ENCODE measurements at places on chromosomes 1 and 21. TPM values are rescaled to one million over a fixed set of nuclear protein-coding genes. Genes with fewer than 3 reads are reported as not detected.
A peak's percentile ranks its signal among the peaks of the same experiment; 100 is the strongest.

DNA sequence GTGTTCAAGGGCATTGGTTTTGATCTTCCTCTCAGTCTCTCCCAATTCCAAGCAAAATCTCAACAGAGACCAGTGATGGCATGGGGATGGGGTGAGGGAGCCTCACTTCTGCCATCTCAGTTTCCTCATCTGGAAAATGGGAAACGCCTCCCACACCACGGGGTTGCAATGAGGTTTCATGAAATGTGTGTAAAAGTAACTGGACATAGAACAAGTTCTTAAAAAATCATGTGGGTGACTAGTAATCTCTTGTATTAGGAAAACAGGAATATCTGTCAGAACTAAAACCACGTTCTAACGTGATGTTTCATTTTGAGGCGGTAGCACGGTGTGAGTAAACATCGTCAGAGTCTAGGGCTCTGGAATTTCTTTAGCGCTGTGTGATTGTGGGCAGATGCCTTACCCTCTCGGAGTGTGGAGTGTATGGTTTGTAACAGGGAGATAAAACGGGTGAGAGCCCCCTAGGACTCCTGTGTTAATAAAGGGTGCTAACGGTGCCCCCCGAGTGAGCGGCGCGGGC is 55.5 kb upstream of the DNAJC6 start:
- peak overlapping the region; percentile 79 for H3K27ac ChIP-seq
- no peaks in the 10 kb centered on the region for H3K36me3 ChIP-seq
- H3K4me3 ChIP-seq, result peak overlapping the region; percentile 64
- H3K27me3 ChIP-seq, result no peaks in the 10 kb centered on the region
- H3K4me1 ChIP-seq, result peaks cover 5% of the 10 kb centered on the region

DNA sequence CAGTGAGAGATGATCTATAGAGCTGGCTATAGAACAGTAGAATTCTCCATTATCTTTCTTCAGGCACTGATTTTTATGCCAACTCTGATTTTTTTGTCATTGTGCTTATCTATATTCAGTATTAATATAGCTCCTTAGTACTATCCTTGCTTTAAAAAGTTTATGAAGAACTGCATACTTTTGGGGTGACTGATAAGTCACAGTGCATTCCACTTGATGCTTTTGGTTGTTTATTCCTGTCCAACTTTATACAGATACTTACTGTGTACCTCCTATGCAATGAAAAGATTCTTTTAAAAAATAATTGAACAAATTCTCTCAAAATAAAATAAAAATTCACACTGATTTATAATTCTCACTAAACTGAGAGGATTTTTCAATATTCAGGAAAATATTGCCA is 71.6 kb downstream of the COL24A1 start:
- H3K4me3 ChIP-seq, result no peak overlapping the region
- no peaks in the 10 kb centered on the region for H3K4me1 ChIP-seq

Gene GJC2
- total RNA-seq, result 1.1 TPM

Gene RPTN
- not detected for total RNA-seq

DNA sequence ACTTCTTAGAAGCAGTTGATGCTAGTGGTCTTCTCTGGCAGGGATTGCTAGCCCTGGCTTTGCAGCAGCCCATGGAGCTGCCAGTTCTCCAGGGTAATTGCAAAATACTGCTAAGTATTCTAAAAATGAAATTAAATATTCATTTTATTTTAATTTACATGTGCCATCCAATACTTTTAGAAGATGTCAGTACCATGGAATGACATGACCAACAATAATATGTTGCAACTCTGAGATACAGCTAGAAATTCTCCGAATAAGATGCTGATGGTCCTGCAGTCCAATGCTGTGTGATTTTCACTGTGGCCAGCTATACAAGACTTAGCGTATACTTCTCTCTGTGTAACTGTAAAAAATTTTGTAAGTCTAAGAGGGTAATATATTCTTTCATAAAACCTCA is 20.0 kb upstream of the WARS2 start:
- H3K36me3 ChIP-seq, result no peaks in the 10 kb centered on the region
- no peak for DNase-seq
- H3K4me3 ChIP-seq, result no peak overlapping the region

Gene KCND3
- total RNA-seq, result 4.9 TPM

Gene GBP5
- 4.5 TPM for total RNA-seq

DNA sequence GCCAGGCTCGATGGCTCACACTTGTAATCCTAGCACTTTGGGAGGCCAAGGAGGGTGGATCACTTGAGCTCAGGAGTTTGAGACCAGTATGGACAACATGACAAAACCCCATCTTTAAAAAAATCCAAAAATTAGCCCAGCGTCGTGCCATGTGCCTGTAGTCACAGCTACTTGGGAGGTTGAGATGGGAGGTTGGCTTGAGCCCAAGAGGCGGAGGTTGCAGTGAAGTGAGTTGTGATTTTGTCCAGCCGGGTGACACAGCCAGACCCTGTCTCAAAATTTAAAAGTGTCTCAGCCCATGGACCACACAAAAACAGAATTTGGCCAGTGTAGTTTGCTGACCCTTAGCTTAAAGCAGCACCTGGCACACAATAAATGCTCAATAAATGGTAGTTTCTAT is 11.3 kb upstream of the TACSTD2 start:
- no peaks in the 10 kb centered on the region for H3K36me3 ChIP-seq
- no peak overlapping the region for H3K4me3 ChIP-seq
- H3K27ac ChIP-seq, result no peak overlapping the region
- DNase-seq, result no peak
- peaks cover 31% of the 10 kb centered on the region for H3K4me1 ChIP-seq
- H3K27me3 ChIP-seq, result no peaks in the 10 kb centered on the region

GRCh38 chr1:183097438-183098051 is 74.3 kb downstream of the LAMC1 start:
- no peak overlapping the region for H3K27ac ChIP-seq
- H3K27me3 ChIP-seq, result no peaks in the 10 kb centered on the region
- H3K36me3 ChIP-seq, result no peaks in the 10 kb centered on the region
- H3K4me1 ChIP-seq, result peaks cover 21% of the 10 kb centered on the region

Gene C1orf94
- not detected for total RNA-seq

- DNase-seq, result no peak
- no peaks in the 10 kb centered on the region for H3K36me3 ChIP-seq
- peaks cover 10% of the 10 kb centered on the region for H3K4me1 ChIP-seq
- H3K4me3 ChIP-seq, result no peak overlapping the region
- H3K27ac ChIP-seq, result no peak overlapping the region
- no peaks in the 10 kb centered on the region for H3K27me3 ChIP-seq
Measured at GRCh38 chr1:92748138-92748537, 36.8 kb downstream of the EVI5 start.

DNA sequence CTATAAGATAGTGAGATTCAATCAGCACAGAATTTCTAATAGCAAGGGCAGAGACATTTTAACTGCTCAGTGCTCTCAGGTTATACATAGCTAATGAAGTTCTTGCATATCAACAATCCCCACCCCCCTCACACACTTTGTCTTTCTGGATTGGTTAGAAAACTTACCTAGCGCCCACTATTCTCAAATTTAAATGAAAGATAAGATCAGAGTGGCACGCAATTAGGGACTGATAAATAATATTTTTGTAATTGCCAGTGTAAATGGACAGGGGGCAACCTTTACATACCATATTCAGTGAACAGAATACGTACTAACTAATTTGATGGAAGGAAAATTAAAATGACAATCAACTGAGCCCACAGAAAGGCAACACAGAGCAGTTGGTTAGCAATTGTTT is 11.7 kb downstream of the SELL start:
- H3K27ac ChIP-seq, result no peak overlapping the region
- H3K4me3 ChIP-seq, result no peak overlapping the region
- H3K27me3 ChIP-seq, result no peaks in the 10 kb centered on the region
- no peaks in the 10 kb centered on the region for H3K4me1 ChIP-seq
- no peaks in the 10 kb centered on the region for H3K36me3 ChIP-seq

- H3K4me1 ChIP-seq, result no peaks in the 10 kb centered on the region
- H3K27ac ChIP-seq, result no peak overlapping the region
- DNase-seq, result no peak
- no peak overlapping the region for H3K4me3 ChIP-seq
Measured at GRCh38 chr1:102050556-102050955, 53.8 kb upstream of the OLFM3 start.

GRCh38 chr1:10494754-10495474 is 20.2 kb downstream of the PEX14 start:
- H3K36me3 ChIP-seq, result no peaks in the 10 kb centered on the region
- no peak overlapping the region for H3K27ac ChIP-seq
- peaks cover 5% of the 10 kb centered on the region for H3K4me1 ChIP-seq
- H3K27me3 ChIP-seq, result no peaks in the 10 kb centered on the region
- DNase-seq, result peak; percentile 80

DNA sequence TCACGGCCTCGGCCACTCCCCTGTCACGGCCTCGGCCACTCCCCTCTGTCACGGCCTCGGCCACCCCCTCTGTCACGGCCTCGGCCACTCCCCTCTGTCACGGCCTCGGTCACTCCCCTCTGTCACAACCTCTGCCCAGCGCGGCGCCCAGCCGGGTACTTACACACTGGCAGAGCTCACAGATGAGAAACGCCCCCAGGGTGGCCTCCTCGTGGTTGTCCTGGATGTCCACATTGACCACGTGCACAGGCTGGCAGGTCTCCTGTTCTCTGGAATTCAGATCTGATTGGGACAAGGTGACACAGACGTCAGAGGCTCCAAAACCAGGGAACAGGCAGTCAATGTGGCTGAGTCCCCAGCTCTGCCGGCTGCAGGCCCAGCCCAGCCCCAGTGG is 3.3 kb upstream of the TMEM240 start:
- no peak overlapping the region for H3K4me3 ChIP-seq
- H3K36me3 ChIP-seq, result peaks cover 3% of the 10 kb centered on the region
- no peaks in the 10 kb centered on the region for H3K27me3 ChIP-seq
- DNase-seq, result peak; percentile 97
- peaks cover 19% of the 10 kb centered on the region for H3K4me1 ChIP-seq
- H3K27ac ChIP-seq, result peak overlapping the region; percentile 69

Gene SHISAL2A
- 0.50 TPM for total RNA-seq

Gene GPR37L1
- total RNA-seq, result 0.49 TPM

GRCh38 chr1:62424411-62424810 is 12.4 kb upstream of the USP1 start:
- H3K27me3 ChIP-seq, result no peaks in the 10 kb centered on the region
- H3K27ac ChIP-seq, result no peak overlapping the region
- no peaks in the 10 kb centered on the region for H3K4me1 ChIP-seq
- no peaks in the 10 kb centered on the region for H3K36me3 ChIP-seq
- no peak for DNase-seq

- no peak for DNase-seq
- no peaks in the 10 kb centered on the region for H3K27me3 ChIP-seq
- H3K27ac ChIP-seq, result no peak overlapping the region
- H3K36me3 ChIP-seq, result no peaks in the 10 kb centered on the region
- peaks cover 51% of the 10 kb centered on the region for H3K4me1 ChIP-seq
Measured at GRCh38 chr1:229554886-229555621, 3.5 kb downstream of the ABCB10 start.

GRCh38 chr1:17877896-17878295 is 122.8 kb downstream of the ACTL8 start:
- no peaks in the 10 kb centered on the region for H3K4me1 ChIP-seq
- H3K27ac ChIP-seq, result no peak overlapping the region
- no peak overlapping the region for H3K4me3 ChIP-seq
- H3K27me3 ChIP-seq, result no peaks in the 10 kb centered on the region
- H3K36me3 ChIP-seq, result no peaks in the 10 kb centered on the region
- DNase-seq, result no peak

Gene FAM131C
- 4.2 TPM for total RNA-seq

DNA sequence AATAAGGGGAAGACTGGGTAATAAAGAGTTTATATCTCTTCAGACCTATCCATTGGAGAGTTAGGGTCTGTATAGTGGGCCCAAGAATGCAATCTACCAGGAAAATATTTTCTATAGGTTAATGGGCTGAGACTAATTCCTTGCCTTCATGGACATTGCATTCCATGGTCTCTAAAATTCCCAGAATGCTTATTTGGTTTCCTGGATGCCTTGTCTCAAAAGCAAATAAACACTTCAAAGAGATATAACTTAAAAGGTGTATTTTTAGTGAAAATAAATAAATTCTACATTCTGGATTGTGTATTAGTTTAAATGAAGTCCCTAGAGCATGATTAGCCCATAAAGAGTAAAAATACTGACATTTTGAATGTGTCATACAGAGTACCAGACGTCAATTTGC is 550.1 kb upstream of the PKN2 start:
- H3K4me3 ChIP-seq, result no peak overlapping the region
- no peak overlapping the region for H3K27ac ChIP-seq
- no peaks in the 10 kb centered on the region for H3K36me3 ChIP-seq
- DNase-seq, result no peak
- no peaks in the 10 kb centered on the region for H3K4me1 ChIP-seq
- H3K27me3 ChIP-seq, result no peaks in the 10 kb centered on the region

- H3K4me3 ChIP-seq, result peak overlapping the region; percentile 26
- DNase-seq, result peak; percentile 24
- no peaks in the 10 kb centered on the region for H3K36me3 ChIP-seq
- no peak overlapping the region for H3K27ac ChIP-seq
- H3K27me3 ChIP-seq, result no peaks in the 10 kb centered on the region
- peaks cover 5% of the 10 kb centered on the region for H3K4me1 ChIP-seq
Measured at GRCh38 chr1:115925467-115925866, 50.8 kb upstream of the SLC22A15 start.

Gene FNDC5
- 16.3 TPM for total RNA-seq

DNA sequence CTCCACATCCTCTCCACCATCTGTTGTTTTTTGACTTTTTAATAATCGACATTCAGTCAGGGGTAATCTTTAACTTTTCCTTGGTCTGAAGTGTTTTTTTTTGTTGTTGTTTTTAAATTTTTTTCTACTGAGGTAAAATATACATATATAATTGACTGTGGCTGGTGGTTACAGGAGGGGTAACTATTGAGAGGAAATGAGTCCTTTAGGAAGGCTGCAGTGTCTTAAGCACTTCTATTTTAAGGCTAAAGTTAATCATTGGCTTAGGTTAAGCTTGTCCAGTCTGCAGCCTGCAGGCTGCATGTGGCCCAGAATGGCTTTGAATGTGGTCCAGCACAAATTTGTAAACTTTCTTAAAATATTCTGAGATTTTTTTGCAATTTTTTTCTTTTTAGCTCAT is 172.5 kb downstream of the CTH start:
- H3K27me3 ChIP-seq, result no peaks in the 10 kb centered on the region
- no peak for DNase-seq
- no peak overlapping the region for H3K4me3 ChIP-seq
- no peaks in the 10 kb centered on the region for H3K36me3 ChIP-seq
- no peaks in the 10 kb centered on the region for H3K4me1 ChIP-seq
- H3K27ac ChIP-seq, result no peak overlapping the region

Gene KCNJ9
- not detected for total RNA-seq

- no peaks in the 10 kb centered on the region for H3K27me3 ChIP-seq
- H3K4me1 ChIP-seq, result peaks cover 10% of the 10 kb centered on the region
- no peaks in the 10 kb centered on the region for H3K36me3 ChIP-seq
- no peak overlapping the region for H3K27ac ChIP-seq
Measured at GRCh38 chr1:24117722-24118409, 5.9 kb upstream of the MYOM3 start.

Gene CNKSR1
- total RNA-seq, result not detected

Gene ZBTB18
- 12.3 TPM for total RNA-seq

- no peaks in the 10 kb centered on the region for H3K36me3 ChIP-seq
- no peak overlapping the region for H3K27ac ChIP-seq
- H3K27me3 ChIP-seq, result no peaks in the 10 kb centered on the region
- H3K4me3 ChIP-seq, result no peak overlapping the region
Measured at GRCh38 chr1:223256034-223256433, 107.9 kb downstream of the SUSD4 start.
